ENCODE measurements at places on chromosomes 4 and X. TPM values are rescaled to one million over a fixed set of nuclear protein-coding genes. Genes with fewer than 3 reads are reported as not detected.

Gene ZNF157
- total RNA-seq = 0.03 TPM

Gene ANTXR2
- total RNA-seq = 3.2 TPM

Gene EVC
- 8.0 TPM for total RNA-seq

Gene MAGEB18
- total RNA-seq = not detected

Gene MAGEA2B
- not detected for total RNA-seq

Gene CT45A10
- 0.35 TPM for total RNA-seq

Gene TCP11X2
- total RNA-seq = not detected

Gene LEF1
- 0.11 TPM for total RNA-seq

Gene ASB9
- total RNA-seq = 26.5 TPM

Gene RAP2C
- total RNA-seq = 25.3 TPM

Gene DRP2
- total RNA-seq = 0.18 TPM
